Activated T-helper 1 cell treated with anti-CD3 and anti-CD28 coated beads, Interleukin-12 subunit alpha, Interleukin-12 subunit beta, Interleukin-2, Interleukin-4 antibody, amounts not matched to agents 30 ng/mL and 10 ng/mL and 1 ng/mL, durations not matched to agents 14 hours and 24 hours and 36 hours (primary cell): ENCODE measurements at places on chromosomes 13 and 19.
A peak's percentile ranks its signal among the peaks of the same experiment; 100 is the strongest.

- DNase-seq: no peak
These were observed 962 bp upstream of the JAK3 start for GRCh38 chr19:17848595-17849292.

- no peak for DNase-seq
These were observed 96.5 kb downstream of the DCT start for GRCh38 chr13:94382960-94383359.

DNA sequence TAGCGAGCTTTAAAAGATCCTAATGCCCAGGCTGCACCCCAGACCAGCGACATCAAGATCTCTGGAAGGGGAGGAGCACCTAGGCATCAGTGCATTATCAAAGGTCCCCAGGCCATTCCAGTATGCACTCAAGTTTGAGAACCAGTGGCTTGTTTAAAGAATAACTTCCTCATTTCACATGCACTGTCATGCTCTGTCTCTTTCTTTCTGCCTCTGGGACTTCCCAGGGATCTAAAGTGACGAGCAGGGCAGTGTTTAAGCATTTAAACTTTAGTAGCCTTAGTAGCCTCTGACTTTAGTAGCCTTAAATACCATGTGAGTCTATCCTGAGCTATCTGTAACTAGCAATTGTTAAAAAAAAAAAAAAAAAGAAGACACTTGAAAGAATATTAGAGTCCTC, 8.9 kb upstream of the FARP1 start:
- no peak for DNase-seq

- no peak for DNase-seq
These were observed 380.8 kb downstream of the LMO7 start for GRCh38 chr13:76016799-76017400.

DNA sequence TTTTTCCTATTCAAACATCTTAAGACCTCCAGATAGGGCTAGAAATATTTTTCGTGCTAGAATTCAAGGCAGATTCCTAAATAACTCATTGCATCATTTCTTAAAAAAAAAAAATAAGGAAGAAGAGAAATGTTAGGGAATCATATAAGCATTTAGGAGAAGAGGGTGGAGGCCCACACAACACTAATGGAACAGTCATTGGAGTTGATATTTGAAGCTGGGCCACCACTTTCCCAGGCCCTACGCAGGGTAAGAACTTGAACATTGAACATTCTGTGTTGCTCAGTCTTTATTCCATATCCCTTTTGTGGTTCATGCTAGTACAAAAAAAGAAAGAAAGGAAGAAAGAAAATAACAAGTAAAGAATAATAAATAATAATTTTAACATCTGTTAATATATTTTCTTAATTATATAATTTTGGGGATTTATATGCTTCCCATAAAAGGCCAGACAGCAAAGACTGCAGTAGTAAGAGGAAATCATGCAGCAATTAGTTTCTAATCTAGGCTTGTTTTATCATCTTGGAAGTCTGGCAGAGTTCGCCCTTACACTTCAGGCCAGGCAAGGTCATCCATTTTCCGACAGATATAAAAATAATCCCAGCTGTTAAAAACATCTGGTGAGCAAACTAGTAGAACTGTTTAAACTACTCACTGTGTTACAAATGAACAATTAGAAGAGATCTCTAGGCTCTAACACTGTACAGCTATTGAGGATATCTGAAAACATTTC, 127.7 kb downstream of the FRY start:
- no peak for DNase-seq

GRCh38 chr13:43196086-43196621, 172.8 kb downstream of the DNAJC15 start:
- DNase-seq: no peak

- DNase-seq: no peak
These were observed 926 bp upstream of the ZNF836 start for GRCh38 chr19:52172347-52172746.

DNA sequence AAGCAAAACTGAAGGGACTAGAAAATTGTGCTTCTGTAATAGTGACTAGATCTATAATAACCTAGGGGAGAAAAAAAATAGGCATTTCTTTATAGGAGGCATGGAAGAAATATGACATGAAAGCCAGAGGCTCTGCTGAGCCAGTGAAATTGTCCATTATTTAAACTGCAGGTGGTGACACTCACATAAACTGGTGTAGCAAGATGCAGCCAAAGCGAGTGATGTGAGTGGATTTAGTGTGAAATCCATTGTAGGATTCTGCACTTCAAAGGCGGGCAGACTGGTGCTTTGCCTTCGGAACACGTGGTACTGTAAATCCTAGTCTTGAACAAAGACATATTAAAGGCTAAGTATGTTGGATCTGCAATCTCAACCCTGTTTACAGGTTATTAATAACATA, 361.9 kb downstream of the TBC1D4 start:
- no peak for DNase-seq

- DNase-seq: no peak
These were observed 2.2 kb downstream of the MADCAM1 start for GRCh38 chr19:498511-498891.

- DNase-seq: no peak
These were observed 294.8 kb downstream of the KCNRG start for GRCh38 chr13:50309882-50310594.

- DNase-seq: no peak
These were observed 57.6 kb downstream of the MICU2 start for GRCh38 chr13:21546372-21546771.

GRCh38 chr13:113418722-113419049, 34.6 kb downstream of the ADPRHL1 start:
- DNase-seq: no peak

DNA sequence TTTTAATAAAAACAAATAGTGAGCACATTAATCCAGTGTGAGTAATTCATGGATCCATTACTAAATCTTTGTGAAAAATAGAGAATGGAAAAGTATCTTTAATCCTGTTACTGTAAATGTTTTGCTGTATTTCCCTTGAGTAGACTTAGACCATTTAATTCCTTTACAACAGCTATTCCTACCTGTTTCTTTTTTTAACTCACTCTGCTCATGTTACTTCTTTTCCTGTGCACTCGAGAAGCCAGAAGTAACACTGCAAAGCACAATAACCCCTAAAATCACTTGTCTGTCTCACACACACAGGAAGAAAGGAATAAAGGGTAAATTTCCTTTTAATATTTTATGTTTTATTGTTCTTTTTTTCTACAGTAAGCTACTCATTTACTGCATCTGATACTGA, 244.3 kb downstream of the SHISA2 start:
- DNase-seq: no peak

DNA sequence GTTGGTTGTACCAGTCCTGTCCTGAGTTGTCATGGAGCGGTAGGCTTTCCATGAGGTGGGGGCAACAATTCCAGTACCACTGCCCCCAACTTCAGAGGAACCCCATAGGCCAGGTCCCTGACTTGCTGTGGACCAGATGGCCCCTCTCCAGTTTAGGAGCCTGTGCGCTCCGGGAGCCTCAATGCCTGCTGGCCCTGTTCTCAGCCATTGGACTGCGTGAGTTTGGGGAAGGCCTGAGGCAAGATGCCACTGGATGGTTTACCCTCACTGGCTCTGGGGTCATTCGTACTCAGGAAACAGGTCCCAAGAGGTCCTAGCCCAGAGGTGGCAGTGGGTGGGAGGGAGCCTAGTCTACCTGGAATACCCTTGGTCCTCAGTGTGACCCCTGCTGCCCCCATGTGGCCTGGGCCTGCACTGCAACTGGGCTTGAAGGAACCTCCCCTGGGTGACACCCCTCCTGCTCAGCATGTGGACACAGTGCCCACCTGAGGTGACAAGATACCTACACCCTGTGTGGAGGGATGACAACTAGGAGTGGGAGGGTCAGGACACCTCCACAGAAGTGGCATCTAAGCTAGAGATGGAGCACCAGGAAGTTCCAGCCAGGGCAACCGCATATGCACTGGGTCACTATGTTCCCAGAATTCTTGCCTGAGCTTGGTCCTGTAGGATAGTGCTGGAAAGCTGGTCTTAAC, 6.0 kb upstream of the PRR19 start:
- DNase-seq: peak; percentile 78

DNA sequence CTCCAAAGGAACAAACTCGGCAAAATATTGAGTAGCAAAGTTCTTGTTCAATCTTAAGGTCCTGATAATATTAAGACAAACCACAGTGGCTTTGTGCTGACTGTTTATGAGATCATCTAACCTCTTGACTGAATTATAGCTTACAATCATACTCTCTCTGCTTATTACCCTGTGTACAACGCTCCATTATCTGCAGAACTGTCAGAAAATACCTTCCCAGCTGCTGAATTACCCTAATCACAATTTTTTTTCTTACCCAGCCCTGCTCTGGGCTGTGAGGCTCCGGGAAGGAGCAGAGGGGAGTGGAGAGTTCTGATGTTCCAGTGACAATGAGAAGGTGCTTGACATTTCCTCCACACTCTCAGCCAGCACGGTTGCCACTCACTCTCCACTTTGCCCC, 64.8 kb downstream of the DCT start:
- DNase-seq: no peak

DNA sequence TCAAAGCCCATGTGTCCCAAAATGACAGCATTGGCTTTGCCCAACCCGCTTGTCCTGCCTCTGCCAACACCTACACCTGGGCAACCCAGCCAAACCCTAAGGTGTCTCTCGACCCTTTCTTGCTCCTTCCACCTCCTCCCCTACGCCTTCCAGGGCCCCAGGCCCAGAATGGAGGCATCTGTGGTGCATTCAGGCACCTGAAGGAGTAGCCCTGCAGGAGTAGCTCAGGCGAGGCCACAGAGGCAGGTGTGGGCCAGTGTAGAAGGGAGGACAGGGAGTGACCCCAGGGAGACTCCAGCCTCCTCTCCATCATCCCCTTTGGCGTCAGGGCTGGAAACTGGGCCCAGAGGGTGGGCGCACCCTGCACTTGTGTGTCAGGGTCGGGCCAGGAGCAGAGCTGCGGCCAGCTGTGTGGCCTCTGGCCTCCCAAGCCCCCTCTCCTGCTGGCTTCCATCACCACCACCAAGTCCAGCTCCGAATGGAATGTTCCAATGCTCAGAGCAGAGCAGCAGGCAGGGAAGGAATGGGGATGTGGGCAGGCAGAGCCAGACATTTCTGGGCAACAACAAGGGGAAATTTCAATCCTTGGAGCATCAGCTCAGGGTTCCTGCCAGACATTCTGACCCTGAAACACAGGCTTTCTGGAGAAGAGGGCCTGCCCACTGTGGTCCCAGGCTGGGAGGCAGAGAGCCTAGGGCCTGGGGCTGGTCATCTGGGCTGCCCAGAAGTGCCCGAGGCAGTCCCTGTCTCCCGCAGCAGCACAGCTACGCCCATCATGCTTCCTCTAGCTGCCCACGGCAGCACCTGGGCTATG, 16.4 kb downstream of the PLEKHF1 start:
- DNase-seq: no peak

- no peak for DNase-seq
These were observed 23.5 kb downstream of the ADGRL1 start for GRCh38 chr19:14182476-14182875.

DNA sequence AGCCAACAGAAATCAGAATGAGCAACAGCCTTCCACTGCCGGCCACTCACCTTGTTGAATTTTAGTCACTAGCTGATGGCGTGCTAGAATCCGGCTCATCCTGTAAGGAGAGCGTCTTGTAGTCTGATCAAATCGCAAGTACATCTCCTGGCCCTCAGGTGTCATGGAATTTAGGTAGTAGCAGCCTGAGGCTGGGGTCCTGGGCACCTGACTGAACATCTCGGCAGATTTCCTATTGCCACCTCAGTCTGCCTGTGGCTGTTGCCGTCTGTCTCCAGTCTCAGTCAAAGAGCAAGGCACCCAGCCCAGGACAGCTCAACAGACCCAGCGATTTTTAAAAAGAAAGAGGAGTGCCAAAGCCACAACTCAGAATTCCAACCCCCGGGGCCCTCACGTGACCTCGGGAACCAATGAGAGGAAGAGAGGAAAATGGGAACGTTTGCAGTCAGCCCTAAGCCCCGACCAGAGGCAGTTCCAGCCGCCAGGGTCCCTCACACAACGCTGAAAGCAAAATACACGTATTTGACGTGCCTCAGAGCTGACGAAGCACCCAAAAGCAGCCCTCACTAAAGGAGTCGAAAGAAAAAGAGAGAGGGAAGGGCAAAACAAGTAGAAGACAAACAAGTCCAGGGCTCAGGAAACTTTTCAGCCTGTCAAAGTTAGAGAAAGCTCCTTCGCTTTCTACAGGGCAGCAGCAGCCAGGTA, at the start of gene STARD13:
Gene STARD13 (minus strand): TSS at position 336 of the 705 bp plus-strand sequence. CDS start 117 bp downstream, at position 219.
- DNase-seq: no peak

GRCh38 chr13:28505543-28506135, 10.7 kb upstream of the FLT1 start:
- no peak for DNase-seq

GRCh38 chr13:73421310-73421912, 362.6 kb downstream of the KLF5 start:
- no peak for DNase-seq

DNA sequence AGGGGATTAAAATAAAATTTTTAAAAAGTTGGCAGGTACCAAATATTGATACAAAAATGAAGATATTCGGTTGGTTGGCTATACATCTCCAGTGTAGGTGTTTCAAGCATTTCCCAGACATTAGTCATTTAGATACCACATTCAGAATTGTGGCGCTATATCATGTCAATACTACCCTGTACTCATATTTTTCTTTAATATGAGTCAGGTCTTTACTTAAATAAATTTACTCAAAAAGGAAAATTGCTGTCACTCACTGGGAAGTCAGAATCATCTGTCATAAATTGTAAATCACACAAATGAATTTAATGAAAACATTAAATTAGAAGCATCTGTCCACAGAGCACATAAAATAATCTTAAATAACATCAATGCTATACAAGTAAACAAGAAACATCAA, 134.2 kb downstream of the TSHZ3 start:
- DNase-seq: no peak

DNA sequence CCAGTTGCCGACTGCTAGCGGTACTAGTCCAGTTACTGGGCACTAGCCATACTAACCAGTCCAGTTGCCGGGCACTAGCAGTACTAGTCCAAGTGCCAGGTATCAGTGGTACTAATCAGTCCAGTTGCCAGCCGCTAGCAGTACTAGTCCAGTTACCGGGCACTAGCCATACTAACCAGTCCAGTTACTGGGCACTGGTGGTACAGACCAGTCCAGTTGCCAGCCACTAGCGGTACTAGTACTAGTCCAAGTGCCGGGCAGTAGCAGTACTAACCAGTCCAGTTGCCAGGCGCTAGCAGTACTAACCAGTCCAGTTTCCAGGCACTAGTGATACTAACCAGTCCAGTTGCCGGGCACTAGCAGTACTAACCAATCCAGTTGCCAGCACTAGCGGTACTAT, 124.1 kb upstream of the MCF2L start:
- DNase-seq: no peak

GRCh38 chr13:113729187-113730019, 29.6 kb upstream of the TMEM255B start:
- no peak for DNase-seq

- no peak for DNase-seq
These were observed 811.1 kb downstream of the UQCRFS1 start for GRCh38 chr19:28401739-28402424.

GRCh38 chr13:46636451-46636850, 83.5 kb downstream of the LRCH1 start:
- no peak for DNase-seq
